Upper lobe of left lung (tissue), 6 donors: ENCODE measurements at places on chromosomes 2 and 18. TPM values are rescaled to one million over a fixed set of nuclear protein-coding genes. Genes with fewer than 3 reads are reported as not detected.

The L3MBTL4 gene
- total RNA-seq = 14.9 TPM

The FER1L5 gene
- total RNA-seq = 0.49 TPM

The TLX2 gene
- total RNA-seq = not detected

The KCNE4 gene
- total RNA-seq = not detected

The SLC16A14 gene
- total RNA-seq = 0.61 TPM

The RHOB gene
- 461 TPM for total RNA-seq

The TEX44 gene
- total RNA-seq = not detected

The LYPD1 gene
- 1.0 TPM for total RNA-seq

The EPB41L3 gene
- total RNA-seq = 94.3 TPM

The CD8B2 gene
- total RNA-seq = not detected

The MYO1B gene
- total RNA-seq = 128 TPM

The ZCCHC2 gene
- 60.8 TPM for total RNA-seq

The NFATC1 gene
- total RNA-seq = 17.2 TPM

The CDH2 gene
- total RNA-seq = not detected

The GPD2 gene
- 37.6 TPM for total RNA-seq
